ENCODE measurements at places on chromosomes 3 and 15.

GRCh38 chr3:11910971-11911531 lies 64.4 kb upstream of the TAMM41 start:
- DNase-seq, result no peak

DNA sequence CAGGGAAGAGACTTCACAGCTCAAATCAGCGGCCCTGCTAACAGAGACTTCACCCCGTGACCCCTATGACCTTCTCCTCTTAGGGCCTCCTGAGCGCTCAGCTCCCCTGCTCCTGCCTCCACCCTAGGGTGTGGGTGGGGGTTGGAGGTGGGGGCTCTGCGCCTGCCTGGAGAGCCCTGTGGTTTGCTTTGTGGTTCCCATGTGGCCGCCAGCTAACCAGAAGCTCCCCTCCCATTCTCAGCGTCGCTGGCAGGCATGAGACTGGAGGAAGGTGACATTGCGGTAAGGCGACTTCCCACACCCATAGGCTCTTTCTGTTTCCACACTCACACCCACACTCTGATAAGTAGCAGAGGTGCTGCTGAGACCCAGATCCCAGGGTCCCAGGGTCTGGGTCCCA lies 27.6 kb downstream of the XYLB start:
- no peak for DNase-seq

- DNase-seq, result no peak
Observed at GRCh38 chr15:60047701-60048100, 43.6 kb downstream of the FOXB1 start.

DNA sequence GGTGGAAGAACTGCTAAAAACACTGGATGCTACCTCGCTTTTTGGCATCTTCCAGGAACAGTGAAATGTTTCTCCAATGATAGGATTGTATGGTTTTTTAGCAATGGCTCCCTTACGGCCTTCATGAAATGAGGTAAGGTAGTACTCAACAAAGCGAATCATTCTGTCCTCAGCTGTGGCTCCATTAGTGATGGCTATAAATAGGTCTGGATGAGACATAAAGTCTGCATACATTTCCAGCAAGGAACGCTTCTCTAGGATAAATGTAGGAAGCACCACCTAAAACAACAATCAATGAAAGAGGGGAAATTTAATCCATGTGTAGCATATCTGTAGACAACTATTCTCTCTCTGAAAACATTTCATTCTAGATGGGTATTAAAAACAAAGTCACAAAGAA lies 32.4 kb upstream of the SNX4 start:
- no peak for DNase-seq
